ENCODE measurements at places on chromosomes 13 and 19.

DNA sequence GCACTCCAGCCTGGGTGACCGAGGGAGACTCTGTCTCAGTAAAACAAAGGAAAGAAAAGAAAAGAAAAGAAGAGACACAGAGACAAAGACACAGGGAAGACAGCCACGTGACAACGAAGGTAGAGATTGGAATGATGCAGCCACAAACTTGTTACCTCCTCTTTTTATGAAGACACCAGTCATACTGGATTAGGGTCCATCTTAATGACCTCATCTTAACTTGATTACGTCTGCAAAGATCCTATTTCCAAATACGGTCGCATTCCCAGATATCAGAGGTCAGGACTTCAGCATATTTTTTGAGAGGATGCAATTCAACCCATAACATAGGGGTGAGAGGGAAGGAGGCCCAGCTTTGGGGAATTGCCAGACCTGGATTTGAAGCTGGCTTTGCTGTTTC, 4.1 kb downstream of the ZNRF4 start:
- DNase-seq: no peak

DNA sequence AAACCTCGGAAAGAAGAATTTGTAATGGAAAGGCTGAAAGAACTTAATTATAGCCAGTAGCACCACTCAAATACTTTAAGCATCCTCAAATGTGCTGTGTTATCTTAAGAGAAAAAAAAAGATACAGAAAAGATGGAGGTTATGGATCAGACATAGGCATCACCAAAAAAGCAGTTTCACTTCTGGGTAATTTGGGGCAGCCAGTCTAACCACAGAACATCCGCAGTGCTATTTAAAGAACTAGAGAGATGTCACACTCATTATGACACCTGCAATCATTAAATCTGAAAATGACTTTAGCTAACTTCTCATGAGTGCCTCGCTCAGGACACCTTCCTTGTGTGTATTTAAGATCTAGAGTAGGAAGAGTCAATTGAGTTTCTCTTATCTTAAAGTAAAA, 211.8 kb downstream of the RBM26 start:
- no peak for DNase-seq

GRCh38 chr19:12035220-12036172, at the start of gene ZNF433:
Gene ZNF433, minus strand, starts transcription at chr19:12035679. Its CDS starts 140 bp downstream, at chr19:12035539.
- DNase-seq: peak; percentile 76

GRCh38 chr19:45115809-45116615, 23.0 kb downstream of the PPP1R37 start:
- no peak for DNase-seq

- no peak for DNase-seq
These were observed 73.1 kb downstream of the EPS15L1 start for GRCh38 chr19:16398530-16399249.

- DNase-seq: no peak
These were observed 31.7 kb downstream of the TRPM4 start for GRCh38 chr19:49189259-49189658.

GRCh38 chr13:97659602-97660001, 225.6 kb downstream of the RAP2A start:
- no peak for DNase-seq

DNA sequence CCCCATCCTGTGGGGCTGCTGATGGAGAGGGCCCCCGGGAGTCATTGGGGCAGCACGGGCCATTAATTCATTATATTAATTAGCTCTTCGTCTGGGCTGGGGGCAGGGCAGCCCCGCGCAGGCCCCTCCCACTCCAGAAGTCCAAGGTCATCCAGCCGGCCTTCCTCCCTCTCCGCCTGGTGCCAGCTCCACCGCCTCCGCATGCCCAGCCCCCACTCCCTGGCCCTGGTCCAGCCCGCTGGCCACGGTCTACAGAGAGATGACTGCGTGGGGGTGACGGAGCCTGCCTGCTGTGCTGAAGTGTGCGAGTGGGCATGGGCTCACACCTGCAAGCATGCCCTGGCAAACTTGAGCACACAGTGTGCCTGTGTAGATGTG, 8.8 kb downstream of the IGLON5 start:
- DNase-seq: no peak

- no peak for DNase-seq
These were observed 599 bp downstream of the OLFM2 start for GRCh38 chr19:9935506-9936325.

GRCh38 chr13:20825477-20825875, 51.7 kb upstream of the EEF1AKMT1 start:
- DNase-seq: no peak

- no peak for DNase-seq
These were observed 3.6 kb downstream of the PSMC4 start for GRCh38 chr19:39974377-39975155.

- no peak for DNase-seq
These were observed 100.7 kb downstream of the SERP2 start for GRCh38 chr13:44474122-44474910.

- DNase-seq: no peak
These were observed 11.1 kb downstream of the FTL start for GRCh38 chr19:48975947-48976847.

GRCh38 chr19:41933693-41934426, 5.6 kb upstream of the ERFL start:
- DNase-seq: no peak

DNA sequence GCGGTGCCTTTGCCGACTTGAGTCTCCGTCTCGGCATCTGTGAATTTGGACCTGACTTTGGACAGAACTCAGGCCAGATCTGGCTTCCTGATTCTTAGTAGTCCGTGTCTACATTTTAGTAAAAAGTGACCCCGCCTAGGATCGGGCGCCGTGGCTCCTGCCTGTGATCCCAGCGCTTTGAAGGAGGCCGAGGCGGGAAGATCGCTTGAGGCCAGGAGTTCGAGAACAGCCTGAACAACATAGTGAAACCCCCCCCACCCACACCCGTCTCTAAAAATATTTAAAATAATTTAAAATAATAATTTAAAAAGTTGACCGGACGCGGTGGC, 849 bp upstream of the TCF3 start:
- no peak for DNase-seq

GRCh38 chr19:2338055-2338615, 9.7 kb downstream of the SPPL2B start:
- DNase-seq: no peak

GRCh38 chr13:26325876-26326275, 71.9 kb downstream of the CDK8 start:
- DNase-seq: no peak

- DNase-seq: peak; percentile 11
These were observed 1227.4 kb upstream of the PCDH20 start for GRCh38 chr13:62643007-62643483.

DNA sequence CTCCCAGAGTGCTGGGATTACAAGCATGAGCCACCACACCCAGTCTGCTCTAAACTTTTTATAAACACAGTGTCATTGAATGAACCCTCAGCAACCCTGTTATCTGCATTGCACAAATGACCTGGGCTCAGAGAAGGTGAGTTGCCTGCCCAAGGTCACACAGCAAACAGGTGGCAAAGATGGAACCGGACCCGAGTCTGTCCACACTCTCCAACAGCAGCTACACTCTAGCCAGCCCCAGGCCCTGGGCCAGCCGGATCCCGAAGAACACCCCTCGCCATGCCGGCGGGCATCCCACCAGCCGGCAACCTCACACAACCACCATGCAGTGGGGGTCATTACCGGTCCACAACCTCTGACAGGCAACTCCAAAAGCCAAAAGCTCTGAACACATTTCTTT, 14.5 kb downstream of the ERCC2 start:
- no peak for DNase-seq

GRCh38 chr13:112725346-112726015, 35.6 kb downstream of the ATP11A start:
- DNase-seq: peak; percentile 13

DNA sequence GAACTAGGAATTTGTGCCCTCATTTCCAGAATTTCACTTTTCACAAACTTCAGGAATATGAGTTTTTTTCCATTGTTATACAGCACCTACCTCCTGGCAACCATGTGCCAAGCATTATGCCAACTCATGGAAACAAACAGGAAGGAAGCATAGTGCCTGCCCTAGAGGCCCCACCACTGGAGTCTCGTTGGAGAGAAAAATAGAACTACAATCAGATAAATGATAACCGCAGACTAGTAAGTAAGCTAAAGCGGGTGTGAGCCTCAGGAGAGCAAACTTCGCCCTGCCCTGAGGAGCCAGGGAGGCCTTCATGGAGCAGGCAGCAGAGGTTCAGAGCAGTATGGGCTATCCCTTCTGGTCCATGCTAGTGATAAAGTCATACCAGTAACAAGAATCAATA, 75.9 kb downstream of the FRY start:
- no peak for DNase-seq

- DNase-seq: no peak
These were observed 35.2 kb downstream of the C13orf46 start for GRCh38 chr13:113938716-113939115.

DNA sequence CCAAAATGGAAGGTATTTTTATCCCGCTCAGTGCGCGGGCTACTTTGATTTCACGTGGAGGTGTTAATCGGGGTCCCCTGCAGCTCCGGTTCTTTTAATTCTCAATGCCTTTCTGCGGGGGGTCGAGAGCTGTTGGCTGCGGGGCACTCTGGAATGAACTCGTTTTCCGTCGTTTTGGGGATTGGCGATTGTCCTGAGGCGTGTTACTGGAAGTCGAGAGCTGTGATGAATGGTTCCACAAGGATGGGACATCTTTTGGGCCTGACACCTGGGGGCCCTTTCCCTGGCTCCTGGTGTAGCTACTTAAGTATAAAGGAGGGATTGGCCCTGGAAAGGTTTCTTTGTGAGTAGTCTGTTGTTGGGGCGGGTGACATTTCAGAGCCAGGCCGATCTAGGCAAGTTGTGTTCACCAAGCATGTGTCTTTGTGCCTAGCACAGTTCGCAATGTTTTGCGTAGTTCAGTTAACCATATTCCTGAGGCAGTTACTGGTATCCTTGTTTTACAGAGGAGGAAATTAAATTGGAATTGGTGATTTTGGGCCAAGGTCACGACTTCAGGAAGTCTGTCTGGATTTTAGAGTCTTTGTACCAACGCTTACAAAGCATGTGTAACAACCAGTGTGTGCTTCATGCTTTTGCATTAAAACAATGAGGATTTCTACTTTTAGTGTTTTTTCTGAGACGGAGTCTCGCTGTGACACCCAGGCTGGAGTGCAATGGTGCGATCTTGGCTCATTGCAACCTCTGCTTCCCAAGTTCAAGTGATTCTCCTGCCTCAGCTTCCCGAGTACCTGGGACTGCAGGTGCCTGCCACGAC, 846 bp downstream of the RPL13A start:
- DNase-seq: no peak

GRCh38 chr19:40599331-40599901, 1.8 kb upstream of the LTBP4 start:
- no peak for DNase-seq

GRCh38 chr13:27622102-27622820, 569 bp downstream of the POLR1D start:
- DNase-seq: no peak

- DNase-seq: no peak
These were observed 74.7 kb downstream of the GADD45B start for GRCh38 chr19:2550431-2551171.

DNA sequence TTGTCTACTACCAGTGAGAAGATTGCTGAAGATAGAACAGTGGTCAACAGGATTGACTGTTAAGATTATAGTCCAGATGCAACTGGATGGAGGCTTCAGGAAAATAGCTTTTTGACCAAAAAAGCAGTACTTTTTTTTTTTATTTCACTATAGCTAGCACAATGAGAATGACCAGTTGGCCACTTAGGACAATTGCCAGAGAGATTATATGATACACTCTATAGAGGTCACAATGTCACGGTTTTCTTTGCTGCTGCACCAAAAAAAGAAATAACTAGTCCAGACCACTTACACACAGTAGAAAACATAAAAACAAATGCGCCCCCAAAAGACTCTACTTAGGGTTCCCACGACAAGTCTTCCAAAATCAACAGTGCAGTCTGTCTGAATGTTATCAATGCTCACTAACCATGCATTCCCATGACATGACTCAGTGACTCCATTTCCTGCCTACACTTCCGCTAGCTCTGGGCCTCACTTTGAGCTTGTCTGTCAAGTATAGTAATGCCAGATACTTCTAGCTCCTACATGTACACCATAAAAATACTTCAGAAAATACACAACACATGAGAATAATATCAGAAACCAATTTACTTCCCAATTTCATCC, 209.1 kb upstream of the STARD13 start:
- no peak for DNase-seq

GRCh38 chr13:22103046-22104027, 432.5 kb downstream of the FGF9 start:
- DNase-seq: no peak

- no peak for DNase-seq
These were observed 32.0 kb downstream of the PDCD5 start for GRCh38 chr19:32613008-32613407.

- DNase-seq: no peak
These were observed 93.8 kb upstream of the RAP2A start for GRCh38 chr13:97339988-97340749.

DNA sequence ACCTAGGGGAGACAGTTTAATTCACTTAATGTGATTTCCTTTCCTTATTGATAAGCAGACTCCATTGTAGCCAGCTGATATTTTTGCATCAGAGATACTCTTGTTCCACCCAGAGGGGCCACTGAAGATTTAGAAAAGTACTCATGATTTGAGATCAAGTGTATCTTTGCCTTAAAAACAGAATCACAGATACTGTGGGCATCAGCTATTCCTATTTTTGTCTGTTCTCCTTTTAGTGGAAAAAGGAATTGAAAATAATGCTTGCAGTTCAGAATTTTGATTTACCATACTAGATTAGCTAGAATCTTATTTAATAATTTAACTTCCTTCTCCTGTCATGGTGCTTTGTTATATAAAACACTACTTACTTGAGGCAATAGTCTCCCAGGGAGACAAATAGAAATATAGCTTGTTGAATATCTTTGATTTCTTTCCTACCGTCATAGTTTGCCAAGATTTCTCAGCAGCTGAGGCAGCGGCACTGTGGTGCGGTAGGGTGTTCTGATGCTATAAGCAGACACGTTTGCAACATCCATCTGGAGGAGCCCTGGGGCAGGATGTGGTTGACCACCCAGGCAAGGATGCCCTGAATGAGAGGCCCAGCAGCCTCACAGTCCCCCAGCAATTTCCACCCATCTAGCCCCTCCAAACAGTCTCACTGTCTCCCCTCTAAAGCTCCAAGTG, 47.0 kb upstream of the RAP2A start:
- DNase-seq: no peak

DNA sequence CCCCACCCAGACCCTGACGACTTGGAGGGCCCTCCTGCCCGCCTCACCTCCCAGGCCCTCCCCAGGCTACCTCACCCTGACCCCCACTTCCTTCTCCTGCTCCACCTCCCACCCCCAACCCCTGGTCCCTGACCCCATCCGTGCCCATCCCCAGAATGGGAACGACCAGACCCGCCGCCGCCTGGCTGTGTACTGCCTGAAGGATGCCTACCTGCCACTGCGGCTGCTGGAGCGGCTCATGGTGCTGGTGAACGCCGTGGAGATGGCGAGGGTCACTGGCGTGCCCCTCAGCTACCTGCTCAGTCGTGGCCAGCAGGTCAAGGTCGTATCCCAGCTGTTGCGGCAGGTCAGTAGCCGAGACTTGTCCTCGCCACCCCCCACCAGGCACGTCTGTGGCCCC, 11.9 kb upstream of the SPIB start:
- DNase-seq: no peak

- DNase-seq: no peak
These were observed 203.8 kb downstream of the ATP8A2 start for GRCh38 chr13:25575562-25575961.

All from activated naive CD4-positive, alpha-beta T cell treated with anti-CD3 and anti-CD28 coated beads, Interleukin-2, amount 50 U/mL, for 72 hours (primary cell).